ENCODE measurements at places on chromosomes 2 and 18.

GRCh38 chr18:22398464-22398863 is 19.3 kb downstream of the CTAGE1 start:
- DNase-seq = no peak

- no peak for DNase-seq
Measured at GRCh38 chr2:102979429-102979828, 217.6 kb downstream of the TMEM182 start.

- DNase-seq = no peak
Measured at GRCh38 chr18:77113361-77114151, 19.0 kb downstream of the MBP start.

DNA sequence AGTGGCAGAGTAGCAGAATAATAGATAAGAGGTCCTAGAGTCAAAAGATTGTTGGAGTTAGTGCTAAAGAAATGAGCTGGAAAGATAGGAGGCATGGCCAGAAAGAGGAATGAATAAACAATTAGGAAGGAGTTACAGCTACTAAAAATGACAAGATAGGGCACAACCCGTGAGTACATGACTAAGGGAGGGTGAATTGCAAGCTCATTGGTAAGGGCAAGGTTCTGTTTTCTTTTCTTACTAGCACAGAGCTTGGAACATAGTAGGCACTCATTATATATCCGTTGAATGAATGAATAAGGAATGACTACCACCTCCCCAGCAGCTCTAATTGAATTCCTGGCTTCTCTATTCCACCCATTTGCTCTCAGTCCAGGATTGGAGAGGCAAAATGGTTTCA is 5.7 kb upstream of the MARCO start:
- no peak for DNase-seq

DNA sequence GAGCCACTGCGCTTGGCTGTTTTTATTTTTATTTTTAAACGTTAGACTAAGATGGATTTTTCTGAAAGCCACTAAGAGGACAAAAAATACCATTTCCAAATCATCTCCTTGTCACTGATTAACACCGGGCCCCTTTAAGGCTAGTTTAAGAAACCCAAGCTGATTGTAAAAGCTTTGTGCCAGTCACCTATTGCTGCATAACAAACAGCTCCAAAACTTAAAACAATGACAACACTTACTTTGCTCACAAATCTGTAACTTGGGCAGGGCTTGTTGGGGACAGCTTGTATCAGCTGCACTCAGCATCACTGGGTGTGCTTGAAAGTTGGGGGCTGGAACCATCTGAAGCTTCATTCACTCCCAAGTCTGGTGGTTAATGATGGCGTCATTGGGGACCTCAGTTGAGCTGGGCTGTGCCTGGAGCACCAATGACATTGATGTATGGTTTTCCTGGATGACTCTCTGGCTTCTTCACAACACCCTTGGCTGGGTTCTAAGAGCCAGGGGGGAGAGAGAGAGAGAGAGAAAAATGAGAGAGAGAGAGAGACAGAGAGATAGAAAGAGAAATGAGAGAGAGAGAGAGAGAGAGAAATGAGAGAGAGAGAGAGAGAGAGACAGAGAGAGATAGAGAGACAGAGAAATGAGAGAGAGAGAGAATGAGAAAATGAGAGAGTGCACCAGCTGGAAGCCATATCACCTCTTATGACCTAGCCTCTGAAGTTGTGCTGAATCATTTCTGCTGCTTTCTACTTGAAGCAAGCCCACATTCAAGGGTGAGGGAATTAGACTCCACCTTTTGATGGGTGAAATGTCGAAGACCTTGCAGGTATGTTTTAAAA is 26.0 kb upstream of the ATG16L1 start:
- no peak for DNase-seq

DNA sequence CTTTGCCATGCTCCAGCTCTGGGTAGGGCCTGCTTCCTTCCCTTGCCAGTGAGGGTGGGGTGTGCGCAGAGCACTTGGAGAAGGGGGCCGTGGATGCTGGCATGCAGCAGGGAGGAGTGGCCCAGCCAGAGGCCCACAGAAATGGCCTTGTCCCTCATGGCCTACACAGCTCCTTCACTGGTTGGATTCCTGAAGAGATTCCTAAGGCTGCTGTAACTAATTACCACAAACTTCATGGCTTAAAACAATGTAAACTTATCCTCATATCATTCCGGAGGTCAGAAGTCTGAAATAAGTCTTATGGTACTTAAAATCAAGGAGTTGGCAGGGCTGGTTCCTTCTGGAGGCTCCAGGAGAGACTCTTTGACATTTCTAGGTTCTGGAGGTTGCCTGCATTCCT is 195.2 kb downstream of the GLI2 start:
- DNase-seq = no peak
